MG63 (cell line): ENCODE measurements at places on chromosomes 1 and 21.

- no peak for DNase-seq
Measured at GRCh38 chr1:159932296-159933285, 7.3 kb upstream of the TAGLN2 start.

DNA sequence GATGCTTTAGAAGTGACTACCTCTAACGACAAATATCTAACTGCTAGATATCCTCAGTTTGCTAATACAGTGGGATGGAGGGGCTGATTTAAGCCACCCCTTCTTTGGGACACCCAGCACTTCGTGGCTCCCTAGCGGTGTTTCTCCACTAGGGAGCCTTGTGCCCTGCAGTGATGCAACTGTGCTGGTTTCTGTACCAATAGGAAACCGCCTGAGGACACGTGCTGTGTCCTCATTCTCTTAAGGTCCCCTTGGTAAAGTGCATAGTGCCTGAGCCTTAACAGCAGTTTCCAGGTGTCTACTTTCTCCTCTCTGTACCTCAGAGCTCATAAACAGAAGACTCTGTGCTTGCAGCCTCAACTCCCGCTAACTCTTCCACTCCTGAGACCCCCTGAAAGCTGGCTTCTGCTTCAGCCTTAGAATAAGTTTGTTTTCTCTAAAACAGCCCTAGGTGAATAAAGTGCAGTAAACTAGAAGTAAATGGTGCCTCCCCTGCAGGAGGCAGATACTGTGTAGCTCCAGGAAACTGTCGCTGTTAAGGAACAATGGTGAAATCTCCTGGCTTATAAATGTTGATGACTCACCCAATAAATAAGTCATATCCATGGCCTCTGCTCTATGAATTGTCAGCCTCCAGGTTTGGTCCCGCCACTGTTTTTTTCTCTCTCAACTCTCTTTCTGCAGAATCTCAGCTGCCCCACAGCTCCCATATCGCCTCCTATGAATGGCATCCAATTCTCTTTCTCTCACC, 130.4 kb downstream of the AK5 start:
- DNase-seq, result peak; percentile 20

- DNase-seq, result no peak
Measured at GRCh38 chr1:8016895-8017241, 9.2 kb downstream of the ERRFI1 start.

- DNase-seq, result no peak
Measured at GRCh38 chr21:31111093-31111492, 72.8 kb upstream of the KRTAP19-8 start.

- DNase-seq, result no peak
Measured at GRCh38 chr21:35476621-35477395, 427.7 kb upstream of the RUNX1 start.

DNA sequence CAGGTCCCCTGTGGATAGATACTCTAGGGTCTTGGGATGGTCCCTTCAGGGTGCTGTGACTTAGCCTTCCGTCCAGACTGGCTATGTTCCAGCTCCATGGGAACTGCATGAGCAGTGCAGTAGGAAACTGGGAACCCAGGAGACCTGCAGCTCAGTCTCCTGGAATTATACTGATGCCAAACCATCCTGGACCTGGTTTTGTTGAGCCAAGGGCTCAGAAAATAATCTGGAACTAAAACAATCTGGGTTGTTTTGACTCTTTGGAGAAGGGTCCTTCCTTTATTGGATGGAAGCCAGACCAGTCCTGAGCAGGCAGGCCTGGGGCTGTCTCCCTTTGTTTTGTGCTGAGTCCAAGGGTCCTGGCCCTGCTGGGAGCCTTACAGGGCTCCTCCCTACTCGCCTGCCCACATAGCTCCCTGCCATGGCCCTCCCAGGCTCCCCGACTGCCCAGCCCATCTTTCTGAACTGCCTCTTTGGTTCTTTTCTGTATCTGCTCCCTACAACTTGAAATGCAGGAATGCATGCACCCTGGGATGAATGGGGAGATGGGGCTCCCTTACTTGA, 1.2 kb downstream of the IPO13 start:
- no peak for DNase-seq
